ENCODE measurements at places on chromosomes 3 and 15.

- DNase-seq: no peak
These were observed 210.1 kb upstream of the NR2E3 start for GRCh38 chr15:71600237-71600636.

DNA sequence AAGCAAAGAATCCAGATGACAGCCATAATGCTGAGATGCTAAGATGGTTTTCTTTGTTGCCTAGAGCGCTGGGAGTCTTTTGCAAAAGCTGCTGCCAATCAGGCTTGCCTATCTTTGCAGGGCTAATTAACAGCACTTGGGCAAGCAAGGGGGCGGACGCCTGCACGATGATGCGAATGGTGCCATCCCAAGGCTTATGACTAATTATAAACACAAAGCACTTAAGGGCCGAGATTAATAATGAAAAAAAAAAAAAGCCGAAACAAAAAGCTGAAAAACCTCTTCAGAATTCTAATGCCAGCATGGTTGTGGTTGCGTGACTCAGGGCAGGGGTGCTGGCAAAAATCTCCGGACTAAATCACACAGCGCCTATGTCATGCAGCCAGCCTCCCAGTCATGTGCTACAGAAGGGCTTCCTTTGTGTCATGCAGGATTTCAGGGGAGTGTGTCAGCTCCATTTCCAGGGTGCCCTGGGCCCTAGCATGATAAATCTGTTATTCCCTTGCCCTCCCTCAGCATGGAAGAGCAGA, 185.0 kb upstream of the ANKRD28 start:
- no peak for DNase-seq

- DNase-seq: no peak
These were observed 758.3 kb upstream of the ARPP21 start for GRCh38 chr3:34881026-34881425.

DNA sequence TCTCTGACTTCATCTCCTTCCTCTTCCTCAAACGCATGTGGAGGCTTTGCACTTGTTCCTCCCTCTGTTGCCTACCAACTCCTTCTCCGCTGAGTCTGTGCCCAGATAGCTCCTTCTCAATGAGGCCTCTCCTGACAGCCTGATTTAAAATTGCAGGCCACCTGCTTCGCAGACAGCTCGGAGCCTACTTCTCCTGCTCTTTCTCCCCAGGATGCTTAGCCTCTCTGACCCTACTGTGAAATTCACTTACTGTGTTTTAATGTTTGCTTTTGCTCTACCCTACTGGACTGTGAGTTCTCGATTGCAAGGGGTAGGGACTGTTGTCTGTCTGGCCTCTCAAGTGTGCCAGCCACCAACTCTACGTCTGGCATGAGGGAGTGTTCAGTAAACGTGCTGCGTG, 83.4 kb downstream of the EEFSEC start:
- DNase-seq: no peak

GRCh38 chr3:69088063-69088462, 3.3 kb downstream of the ARL6IP5 start:
- DNase-seq: no peak

DNA sequence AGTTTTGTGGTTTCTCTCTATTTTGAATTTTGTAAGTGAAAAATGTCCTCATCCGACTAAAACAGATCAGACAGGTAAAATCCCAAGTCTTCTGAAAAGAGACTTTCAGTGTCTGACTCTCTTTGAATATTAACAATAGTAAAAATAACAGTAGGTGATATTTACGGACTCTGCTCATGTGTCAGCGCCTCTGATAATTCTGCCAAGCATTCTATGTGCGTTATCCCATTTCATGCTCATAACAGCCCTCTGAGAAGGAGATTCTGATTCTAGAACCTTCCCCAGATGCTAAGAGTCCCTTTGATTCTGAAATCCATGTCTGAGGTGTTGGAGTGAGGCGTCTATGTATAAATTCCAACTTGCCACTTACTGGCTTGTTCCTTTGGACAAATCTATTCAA, 282.8 kb downstream of the FEZF2 start:
- no peak for DNase-seq

GRCh38 chr15:44694416-44694815, 16.7 kb downstream of the PATL2 start:
- no peak for DNase-seq

GRCh38 chr3:183427876-183428446, 458 bp downstream of the MCF2L2 start:
- DNase-seq: peak; percentile 48

DNA sequence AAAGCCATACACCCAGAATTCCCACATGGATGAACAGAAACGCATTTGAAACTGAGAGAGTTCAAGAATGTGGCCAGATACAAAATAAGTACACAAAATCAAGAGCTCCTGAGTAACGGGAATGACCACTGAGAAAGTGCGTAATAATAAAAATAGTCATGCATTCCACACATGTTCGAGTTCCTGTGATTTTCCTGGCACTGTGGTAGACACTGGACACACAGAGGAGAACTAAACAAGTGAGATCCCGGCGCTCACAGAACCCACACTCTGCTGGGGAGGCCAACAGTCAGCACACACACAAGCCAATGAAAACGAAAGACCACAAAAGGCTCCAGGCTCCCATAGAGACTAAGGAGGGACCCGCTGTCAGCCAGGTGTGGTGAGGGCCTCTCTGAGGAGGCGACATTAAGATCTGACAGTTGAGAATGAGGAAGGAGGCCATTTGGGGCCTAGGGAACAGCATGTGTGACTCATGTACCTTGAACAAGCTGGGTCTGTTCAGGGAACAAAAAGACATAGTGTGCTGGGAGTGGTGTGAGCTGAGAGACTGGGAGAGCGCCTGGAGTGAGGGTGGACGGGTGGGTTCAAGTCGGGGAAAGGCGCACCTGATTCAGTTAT, 5.1 kb downstream of the FAM107A start:
- DNase-seq: no peak

- no peak for DNase-seq
These were observed 266.6 kb downstream of the CGGBP1 start for GRCh38 chr3:87792198-87792533.

GRCh38 chr15:60673918-60674558, 195.1 kb upstream of the ICE2 start:
- DNase-seq: no peak

- no peak for DNase-seq
These were observed 184.9 kb upstream of the LPP start for GRCh38 chr3:187968883-187969580.

- DNase-seq: no peak
These were observed 125.0 kb downstream of the CHSY1 start for GRCh38 chr15:101126618-101127505.

DNA sequence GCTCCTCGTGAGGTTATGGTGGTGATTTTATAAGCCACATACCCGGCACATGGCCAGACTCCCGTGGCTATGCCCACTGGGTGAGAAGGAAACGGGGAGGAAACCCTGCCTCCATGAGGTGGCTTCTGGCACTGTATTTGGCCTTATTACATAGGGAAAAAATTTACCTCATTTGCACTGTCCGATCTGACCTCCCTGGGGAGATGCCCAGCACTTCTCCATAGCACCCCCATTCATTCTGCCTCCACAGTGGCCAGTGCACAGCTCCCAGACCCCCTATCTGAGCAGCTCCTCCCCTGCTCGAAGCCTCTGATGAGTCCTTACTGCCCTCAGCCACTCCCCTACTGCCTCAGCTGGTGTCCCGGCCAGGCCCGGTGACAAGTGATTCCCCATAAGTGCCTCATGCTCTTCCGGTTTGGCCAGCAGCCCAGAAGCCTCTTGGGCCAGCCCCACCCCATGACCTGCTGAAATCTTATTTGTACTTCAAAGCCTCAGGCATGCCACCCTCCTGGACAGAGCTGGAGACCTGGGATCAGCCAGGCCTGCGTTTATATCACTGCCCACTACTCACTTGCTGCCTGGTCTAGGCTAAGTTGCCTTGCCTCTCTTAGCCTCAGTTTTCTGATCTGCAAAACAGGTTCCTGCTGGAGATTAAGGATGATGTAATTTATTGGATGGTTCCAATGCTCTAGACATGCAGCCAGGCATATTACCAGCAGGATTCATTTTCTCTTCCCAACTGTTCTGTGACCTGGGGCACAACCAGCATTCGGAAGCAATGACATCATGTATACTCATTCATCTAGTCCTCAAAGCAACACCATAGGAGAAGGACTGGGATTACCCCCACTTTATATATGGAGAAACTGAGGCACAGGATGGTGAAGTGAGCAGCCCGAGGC, 30.6 kb upstream of the SLC6A6 start:
- peak; percentile 43 for DNase-seq

GRCh38 chr3:188169830-188170455, 16.0 kb downstream of the LPP start:
- no peak for DNase-seq

DNA sequence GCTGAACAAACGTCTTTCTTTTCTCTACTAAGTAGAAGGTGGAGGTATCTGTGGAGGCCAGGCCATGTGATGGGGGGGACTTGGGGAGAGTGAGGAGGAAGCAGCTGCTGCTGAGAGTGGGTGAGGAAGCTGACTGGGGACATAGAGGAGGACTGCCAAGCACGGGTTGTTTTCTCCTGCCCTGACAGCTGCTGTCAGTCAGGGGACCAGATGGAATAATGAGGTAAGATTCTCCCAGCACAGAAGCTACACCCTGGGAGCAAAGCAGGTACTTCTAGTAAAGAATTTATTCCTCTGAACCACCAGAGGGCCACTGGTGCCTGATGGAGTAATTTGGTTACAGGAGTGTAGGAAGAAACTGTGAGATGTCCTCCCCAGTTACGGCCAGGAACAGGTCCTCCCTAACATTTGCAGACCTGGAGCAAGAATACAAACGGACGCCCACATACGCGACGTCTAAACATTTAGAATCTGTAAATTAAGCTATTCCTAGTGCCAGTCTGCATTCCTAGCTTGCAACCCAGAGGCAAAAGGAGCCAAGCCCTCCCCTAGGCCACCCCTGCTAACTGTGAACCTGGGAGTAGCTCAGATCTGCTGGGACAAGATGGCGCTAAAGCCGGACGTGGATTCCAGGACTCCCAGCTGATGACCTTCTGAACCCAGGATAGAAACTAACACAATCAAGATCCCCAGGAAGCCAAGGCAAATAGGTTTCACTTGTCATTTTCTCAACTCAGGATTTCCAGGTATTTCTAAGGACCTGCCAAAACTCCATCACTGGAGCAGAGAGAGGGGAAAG, 14.8 kb downstream of the CRYGS start:
- DNase-seq: no peak

- no peak for DNase-seq
These were observed 3.7 kb upstream of the KLHL24 start for GRCh38 chr3:183631715-183632114.

- no peak for DNase-seq
These were observed 20.0 kb upstream of the TEX55 start for GRCh38 chr3:119125742-119126504.

DNA sequence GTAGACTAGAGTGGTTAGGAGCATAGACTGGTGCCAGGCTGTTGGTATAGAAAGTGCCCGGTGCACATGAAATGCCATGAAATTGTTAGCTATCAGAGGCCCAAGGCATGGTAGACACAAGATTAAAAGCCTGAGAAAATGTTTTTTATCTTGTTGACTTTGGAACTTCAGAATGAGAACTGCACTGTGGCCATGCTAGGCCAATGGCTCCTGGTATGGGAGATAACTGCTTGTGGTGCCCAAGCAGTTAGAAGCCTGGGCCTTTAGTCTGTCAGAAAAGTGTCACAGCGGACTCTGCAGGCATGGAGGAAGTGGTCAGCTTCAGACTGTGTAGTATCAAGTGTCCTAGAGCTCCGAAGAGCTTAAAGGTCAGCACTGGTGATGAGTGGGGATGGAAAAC, 11.9 kb downstream of the FYCO1 start:
- no peak for DNase-seq

All from GM10248 (cell line).